Stimulated activated memory B cell treated with anti-CD40 and anti-IgM and Interleukin-4, amounts not matched to agents 10 μg/mL and 1 μg/mL and 100 μg/mL, for 72 hours (primary cell): ENCODE measurements at places on chromosomes 7 and 10.

DNA sequence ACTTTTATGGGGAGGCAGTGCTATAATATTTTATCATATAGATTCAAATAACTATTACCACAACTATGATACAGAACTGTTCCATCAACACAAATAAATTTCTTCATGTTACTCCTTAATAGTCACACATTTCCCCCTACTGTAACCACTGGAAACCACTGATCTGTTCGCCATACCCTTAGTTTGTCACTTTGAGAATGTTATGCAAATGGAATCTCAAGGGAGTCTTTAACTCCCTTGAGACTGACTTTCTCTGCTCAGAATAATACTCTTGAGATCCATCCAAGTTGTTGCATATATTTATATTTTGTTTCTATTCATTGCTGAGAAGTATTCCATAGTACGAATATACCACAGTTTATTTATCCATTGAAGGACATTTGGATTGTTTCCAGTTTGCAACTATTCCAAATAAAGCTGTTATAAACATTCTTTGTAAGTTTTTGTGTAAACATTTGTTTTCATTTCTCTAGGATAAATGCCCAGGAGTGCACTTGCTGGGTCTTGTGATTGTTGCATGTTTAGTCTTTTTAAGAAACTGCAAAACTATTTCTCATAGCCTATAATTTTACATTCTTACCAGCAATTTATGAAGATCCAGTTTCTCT is 19.7 kb upstream of the PON2 start:
- peak; percentile 41 for ATAC-seq

DNA sequence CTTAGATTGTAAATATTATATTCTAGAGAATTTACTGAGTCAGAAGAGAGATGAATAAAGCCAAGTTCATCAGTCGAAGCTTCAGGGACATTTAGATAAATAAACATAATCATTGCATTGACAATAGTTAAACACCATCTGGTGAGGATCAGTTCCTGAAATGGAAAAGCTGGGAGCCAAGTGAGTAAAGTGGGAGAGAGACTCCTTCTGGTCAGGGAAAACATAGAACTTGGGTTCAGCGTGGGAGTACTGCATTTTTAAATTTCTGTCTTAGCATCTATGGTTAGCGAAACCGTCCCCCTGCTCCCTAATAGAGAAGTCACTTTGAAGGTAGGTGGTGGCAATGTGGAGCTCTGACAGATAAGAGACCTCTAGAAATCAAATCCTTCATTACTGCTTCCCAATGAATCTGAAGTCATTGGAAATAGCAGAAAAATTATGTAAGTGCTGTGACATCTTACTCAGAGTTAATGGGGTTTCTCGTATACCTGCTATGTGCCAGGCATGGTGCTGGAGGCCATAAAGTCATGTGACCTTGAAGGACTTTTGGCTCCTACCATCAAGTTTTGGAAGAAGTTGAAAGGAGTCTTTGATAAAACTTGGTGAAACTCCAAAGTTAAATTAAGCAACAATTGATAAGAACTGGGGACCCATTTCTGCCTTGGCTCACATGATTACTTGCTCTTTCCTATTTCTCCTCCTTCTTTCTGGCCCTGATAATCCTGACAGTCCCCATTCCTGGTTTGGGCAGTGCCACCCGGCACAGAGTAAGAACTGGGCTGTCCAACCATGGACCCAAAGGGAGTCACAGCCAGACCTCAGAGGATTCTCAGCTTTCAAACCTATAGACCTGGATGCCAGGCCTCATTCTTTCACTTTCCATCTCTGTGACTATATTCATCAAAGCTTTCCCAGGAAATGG is 211.2 kb downstream of the C7orf25 start:
- ATAC-seq: no peak

DNA sequence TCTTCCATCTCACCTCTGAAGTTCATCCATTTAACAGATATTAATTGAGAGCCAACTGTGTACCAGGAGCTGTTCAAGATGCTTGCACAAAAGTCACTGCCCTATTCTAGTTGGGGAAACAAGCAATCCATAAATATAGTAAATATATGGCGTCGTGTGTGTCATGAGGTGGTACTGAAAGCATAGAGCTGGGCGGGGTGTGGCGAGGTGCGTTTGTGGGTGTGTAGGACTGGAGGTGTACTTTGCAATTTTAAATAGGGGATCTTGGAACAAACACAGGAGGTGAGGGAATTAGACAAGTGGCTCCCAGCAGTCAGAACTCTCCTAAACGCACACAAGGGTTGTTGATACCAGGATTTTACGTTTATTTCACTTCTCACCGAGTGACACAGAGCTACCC is 490 bp upstream of the ZNF239 start:
- no peak for ATAC-seq

GRCh38 chr10:96061232-96061631 is 17.8 kb downstream of the CCNJ start:
- no peak for ATAC-seq

- ATAC-seq: no peak
These were observed 315.0 kb downstream of the IPMK start for GRCh38 chr10:57952741-57953140.

DNA sequence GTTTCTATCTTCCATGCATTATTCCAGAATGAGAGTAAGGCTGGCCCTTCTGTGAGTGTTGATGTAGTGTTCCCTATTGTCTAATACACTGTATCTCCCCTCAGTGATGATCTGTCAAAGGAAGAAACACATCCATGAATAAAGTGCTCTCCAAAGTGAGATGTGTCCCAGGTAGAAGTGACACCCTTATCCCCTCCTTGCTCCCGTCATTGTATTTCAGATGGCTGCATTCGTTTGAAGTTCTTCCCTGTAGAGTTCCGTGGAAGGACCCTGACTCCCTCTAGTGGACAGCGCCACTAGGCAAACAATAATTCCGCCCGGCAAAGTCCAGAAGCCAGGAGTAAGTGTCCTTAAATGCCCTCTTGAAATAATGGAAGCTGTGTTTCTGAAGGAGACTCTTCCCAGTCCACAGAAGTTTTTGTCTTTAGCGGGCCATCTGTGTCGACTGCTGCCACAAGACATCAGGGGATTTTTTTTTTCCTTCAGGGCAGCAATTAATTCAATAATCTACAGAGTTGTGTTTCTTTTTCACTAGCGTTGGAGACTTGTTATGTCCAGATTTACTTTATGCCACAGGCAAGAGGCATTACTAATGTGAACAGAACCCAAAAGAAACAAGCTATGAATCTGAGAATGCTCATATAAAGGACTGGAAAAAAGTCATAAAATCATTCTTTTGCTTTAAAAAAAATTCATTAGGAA is 64.6 kb downstream of the THNSL1 start:
- ATAC-seq: peak; percentile 78

- ATAC-seq: peak; percentile 34
These were observed 266.6 kb downstream of the POLR1F start for GRCh38 chr7:19442016-19442785.

DNA sequence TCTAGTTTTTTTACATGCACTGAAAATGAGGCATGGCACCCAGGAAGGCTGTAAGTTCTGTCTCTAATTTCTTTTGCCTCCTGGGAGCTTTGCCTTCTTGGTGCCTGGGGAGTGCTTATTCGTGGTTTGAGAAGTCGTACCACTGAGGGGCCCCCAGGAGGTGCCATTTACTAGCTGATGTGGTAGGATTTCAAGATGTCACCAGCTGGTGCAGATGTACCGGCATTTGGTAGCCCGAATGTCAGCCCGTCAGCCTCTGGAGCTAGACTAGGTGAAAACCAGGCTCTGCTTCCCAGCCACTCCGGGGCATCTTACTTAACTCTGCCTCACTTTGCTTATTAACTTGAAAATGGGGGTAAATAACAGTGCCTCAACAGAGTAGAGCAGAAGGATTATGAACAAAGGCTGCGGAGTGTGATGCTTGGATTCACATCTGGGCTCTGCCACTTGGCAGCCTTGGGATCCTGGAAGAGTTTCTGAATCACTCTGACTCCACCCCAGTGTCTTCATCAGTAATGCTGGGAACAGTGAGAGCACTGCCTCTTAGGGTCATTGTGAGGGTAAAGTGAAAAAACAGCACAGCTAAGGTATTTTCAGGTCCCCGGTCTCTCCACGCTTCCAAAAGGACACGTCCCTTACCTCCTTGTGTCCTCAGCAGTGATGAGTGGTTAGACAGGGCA is 31.4 kb upstream of the BTBD16 start:
- no peak for ATAC-seq

DNA sequence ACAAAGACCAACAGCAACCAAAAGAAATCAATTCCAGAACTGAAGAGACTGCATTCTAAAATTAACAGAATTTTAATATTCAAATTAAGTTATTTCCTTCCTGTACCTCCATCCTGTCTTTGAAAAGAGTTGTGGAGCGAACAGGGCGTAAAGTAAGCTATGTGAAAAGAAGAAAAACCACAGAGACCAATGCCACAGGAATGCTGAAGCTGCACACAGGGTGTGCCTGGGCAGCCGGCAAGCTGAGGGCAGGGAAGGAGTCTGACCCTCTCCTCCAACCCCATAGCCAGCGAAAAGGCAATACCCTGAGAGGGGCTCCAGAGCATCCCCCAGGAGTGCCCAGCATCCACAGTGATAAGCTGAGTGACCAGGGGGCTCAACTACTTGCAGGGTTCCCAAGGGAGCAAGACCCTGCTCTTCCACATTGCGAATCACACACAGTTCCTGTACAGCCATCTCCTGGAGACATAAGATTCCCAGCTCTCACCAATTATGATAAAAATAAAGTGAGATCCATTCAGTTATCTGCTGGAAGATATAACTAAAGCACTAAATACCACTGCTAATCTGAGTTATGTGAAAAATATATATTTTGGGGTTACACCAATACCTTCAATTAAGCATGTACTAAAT is 93.8 kb downstream of the PARD3 start:
- ATAC-seq: no peak

DNA sequence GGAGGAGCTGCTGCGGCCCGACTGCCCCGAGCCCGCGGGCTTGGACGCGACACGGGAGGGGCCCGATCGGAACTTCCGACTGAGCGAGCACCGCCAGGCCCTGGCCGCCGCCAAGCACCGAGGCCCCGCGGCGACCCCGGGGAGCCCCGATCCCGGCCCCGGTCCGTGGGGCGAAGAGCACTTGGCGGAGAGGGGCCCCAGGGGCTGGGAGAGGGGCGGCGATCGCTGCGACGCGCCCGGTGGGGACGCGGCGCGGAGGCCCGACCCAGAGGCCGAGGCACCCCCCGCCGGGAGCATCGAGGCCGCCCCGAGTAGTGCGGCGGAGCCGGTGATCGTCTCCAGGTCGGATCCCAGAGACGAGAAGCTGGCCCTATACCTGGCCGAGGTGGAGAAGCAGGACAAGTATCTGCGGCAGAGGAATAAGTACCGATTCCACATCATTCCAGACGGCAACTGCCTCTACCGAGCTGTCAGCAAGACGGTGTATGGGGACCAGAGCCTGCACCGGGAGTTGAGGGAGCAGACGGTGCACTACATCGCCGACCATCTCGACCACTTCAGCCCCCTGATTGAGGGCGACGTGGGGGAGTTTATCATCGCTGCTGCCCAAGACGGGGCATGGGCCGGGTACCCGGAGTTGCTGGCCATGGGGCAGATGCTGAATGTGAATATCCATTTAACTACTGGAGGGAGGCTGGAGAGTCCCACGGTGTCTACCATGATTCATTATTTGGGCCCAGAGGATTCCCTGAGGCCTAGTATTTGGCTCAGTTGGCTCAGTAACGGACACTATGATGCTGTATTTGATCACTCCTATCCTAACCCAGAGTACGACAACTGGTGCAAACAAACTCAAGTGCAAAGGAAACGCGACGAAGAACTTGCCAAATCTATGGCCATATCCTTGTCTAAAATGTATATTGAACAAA is 1.4 kb downstream of the OTUD1 start:
- peak; percentile 27 for ATAC-seq

DNA sequence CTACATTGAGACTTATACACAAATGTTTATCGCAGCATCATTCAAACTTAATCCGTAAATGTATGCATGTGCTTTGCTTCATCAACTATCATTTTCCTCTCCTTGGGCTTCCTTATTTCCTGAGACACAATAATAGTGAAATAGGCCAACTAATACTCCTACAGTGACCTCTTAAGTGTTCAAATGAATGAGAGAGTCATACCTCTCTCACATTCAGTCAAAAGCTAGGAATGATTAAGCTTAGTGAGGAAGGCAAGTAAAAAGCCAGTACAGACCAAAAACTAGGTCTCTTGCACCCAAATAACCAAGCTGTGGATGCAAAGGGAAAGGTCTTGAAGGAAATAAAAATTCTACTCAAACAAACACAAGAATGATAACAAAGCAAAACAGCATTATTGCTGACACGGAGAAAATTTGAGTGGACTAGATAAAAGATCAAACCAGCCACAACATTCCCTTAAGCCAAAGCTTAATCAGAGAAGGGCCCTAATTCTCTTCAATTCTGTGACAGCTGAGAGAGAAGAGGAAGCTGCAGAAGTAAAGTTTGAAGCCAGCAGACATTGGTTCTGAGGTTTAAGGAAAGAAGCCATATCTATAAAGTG is 72.3 kb downstream of the GLCCI1 start:
- ATAC-seq: no peak

DNA sequence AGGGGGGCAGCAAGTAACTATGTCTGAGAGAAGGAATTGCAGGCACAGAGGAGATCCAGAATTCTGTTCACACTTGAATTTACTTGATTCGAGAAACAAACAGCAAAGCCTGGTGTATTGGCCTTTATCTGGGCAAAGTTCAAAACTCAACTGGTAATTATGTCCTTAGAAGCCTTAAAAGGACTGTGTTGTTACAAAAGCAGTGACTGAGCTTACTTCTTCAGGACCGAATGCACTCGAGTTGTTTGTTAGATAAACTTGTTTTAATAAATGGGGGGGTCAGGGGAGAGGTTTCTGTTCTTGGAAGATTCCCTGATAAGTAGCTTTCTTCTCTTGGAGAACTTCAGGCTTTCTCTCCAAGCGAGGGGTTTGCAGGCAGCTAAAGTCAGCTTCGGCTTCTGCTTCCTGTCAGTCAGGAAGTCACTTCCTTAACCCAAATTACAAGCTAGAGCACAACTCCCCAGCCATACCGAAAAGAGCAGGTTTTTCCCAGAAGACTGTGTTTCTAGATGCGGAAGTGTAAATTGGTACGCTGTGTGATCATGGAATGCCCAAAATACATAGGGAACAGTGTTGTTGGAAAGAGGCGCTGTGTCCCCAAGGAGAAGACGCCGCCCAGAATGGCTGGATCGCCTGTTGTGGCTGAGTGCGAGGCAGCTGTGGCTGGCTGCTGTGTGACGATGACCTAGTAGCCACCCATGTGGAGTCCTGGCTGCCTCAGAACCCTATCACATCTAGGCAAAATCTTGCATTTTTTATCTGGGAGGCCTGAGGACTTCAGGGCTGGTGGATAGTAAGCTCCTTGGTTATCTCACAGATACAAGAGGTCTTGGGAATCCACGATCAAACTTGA is 110.4 kb downstream of the TCF7L2 start:
- no peak for ATAC-seq

DNA sequence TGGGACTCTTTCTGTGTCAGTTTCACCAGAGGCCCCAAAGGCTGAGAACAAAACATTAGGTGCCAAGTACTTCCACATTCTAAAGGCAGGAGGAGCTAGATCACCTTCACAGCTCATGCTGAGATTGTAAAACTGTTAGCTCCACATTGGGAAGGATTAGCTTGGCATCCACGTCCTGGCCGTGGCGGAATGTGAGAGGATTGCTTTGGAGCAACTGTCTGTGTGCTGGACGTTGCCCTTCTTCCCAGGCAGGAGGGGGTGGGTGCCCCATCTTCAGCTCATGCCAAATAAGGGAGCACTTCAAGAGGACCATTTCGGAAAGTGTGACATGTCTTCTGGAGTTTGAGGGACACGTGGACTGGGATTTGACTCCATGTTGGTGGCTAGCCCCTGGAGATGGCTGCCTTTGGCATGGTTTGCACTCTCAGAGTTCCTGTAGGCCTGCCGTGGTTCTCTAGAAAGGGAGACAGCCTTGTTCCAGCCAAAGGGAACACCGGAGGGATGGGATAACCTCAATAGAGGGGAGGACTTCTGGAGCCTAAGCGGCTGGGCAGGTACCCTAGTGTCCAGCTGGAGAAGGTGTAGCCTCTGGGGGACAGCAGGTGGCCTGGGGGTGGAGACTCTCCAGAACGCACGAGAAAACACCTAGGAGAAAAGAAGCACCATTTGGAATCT is 19.9 kb upstream of the FMC1 start:
- ATAC-seq: no peak
